Aorta (tissue), 5 donors: ENCODE measurements at places on chromosomes 2 and 18. TPM values are rescaled to one million over a fixed set of nuclear protein-coding genes. Genes with fewer than 3 reads are reported as not detected.
A peak's percentile ranks its signal among the peaks of the same experiment; 100 is the strongest.

DNA sequence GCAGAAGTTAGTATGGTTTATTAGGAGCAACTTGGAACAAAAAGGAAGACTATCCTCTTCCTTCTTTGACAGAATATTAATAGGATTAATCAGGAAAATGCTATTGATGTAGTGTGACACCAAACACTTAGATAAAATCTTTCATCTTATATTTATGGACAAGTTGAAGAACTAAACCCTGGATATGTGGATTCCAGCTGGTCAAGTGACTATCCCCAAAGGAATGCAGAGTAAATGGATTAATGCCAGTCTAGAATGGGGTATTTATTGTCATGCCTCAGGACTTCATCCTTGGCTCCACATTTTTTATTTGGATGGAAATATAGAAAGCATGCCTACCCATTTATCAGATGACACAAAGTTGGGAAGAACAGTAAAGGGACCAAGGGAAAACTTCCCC lies 124.0 kb upstream of the TTC39C start:
- no peaks in the 10 kb centered on the region for H3K4me1 ChIP-seq
- no peak overlapping the region for H3K27ac ChIP-seq
- H3K27me3 ChIP-seq = no peaks in the 10 kb centered on the region
- DNase-seq = no peak

DNA sequence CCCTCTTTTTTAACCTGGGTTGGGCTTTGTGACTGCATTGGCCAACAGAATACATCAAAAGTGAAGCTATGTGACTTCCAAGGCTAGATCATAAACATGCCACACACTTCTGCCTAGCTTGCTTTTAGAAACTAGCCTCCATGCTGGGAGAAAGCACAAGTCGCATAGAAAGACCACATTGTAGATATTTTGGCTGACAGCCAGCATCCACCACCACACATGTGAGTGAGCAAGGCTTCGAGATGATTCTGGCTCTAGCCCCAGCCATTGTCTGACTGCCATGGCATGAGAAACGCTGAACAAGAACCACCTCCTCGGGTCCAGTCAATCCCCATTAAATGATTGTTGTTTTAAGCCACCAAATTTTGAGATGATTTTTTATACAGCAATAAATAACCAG lies 66.8 kb upstream of the STPG4 start:
- no peaks in the 10 kb centered on the region for H3K4me1 ChIP-seq
- DNase-seq = no peak
- no peak overlapping the region for H3K27ac ChIP-seq
- H3K4me3 ChIP-seq = no peak overlapping the region
- no peaks in the 10 kb centered on the region for H3K27me3 ChIP-seq

DNA sequence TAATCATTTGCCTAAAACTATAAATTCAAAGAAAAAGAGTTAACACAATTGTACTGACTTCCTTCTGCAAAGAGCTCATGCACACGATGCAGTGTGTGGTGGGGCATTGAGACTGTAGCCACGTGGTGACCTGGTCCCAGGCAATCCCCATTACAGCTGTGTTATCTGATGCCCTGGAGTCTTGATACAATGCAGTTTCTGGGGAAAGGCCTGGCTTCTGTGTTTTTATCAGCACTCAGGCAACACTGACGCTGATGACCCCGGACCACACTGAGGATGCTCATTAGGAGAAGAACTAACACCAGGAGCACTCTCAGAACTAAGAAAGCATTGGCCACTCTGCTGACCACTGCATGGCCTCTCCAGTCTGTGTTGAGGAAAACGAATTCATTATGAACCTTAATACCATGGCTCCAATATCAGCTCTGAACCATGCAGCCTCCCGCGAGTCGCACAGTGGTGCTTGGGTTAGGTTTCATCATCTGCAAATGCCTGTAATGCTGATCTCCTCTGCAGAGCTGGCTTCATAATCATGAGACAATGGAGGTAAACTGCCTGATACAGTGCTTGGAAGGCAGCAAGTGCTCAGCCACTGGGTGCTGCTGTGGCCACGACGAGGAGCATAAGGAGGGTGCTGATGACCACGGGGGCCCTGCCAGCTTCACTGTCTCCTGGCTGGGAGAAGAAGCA lies 218.5 kb downstream of the MYT1L start:
- H3K36me3 ChIP-seq = no peaks in the 10 kb centered on the region
- H3K27ac ChIP-seq = no peak overlapping the region
- no peak for DNase-seq
- no peak overlapping the region for H3K4me3 ChIP-seq
- H3K27me3 ChIP-seq = no peaks in the 10 kb centered on the region

DNA sequence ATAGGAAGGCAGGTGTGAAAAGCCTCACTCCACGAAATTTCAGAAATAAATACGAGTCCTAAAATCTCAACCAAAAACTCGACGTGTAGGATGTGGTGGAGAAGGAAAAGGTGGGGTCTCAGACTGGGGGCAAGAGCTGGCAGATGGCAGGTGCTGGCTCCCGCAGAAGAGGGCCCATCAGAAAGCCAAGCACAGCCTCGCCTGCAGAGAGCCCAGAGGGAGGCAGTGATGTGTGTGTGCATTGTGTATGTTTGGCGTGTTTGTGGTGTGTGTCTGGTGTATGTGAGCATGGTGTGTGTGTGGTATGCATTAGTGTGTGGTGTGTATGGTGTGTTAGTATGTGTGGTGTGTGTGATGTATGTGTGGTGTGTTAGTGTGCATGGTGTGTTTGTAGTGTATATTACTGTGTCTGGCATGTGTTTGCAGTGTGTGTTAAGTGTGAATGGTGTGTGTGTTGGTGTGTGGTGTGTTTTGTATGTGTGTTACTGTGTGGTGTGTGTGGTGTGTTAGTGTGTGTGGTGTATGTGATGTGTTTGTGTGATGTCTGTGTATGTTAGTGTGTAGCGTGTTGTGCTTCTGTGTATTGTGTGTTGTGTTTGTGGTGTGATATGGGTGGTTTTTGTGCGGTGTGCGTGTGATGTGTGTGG lies 116.5 kb downstream of the FAM168B start:
- no peak overlapping the region for H3K4me3 ChIP-seq
- no peaks in the 10 kb centered on the region for H3K27me3 ChIP-seq
- DNase-seq = no peak
- no peak overlapping the region for H3K27ac ChIP-seq

- no peaks in the 10 kb centered on the region for H3K4me1 ChIP-seq
- DNase-seq = no peak
Measured at GRCh38 chr2:71043531-71044407, 24.7 kb upstream of the NAGK start.

GRCh38 chr2:170224692-170225294 lies 46.8 kb downstream of the MYO3B start:
- H3K27me3 ChIP-seq = no peaks in the 10 kb centered on the region
- H3K27ac ChIP-seq = no peak overlapping the region
- no peaks in the 10 kb centered on the region for H3K36me3 ChIP-seq
- H3K4me1 ChIP-seq = no peaks in the 10 kb centered on the region

DNA sequence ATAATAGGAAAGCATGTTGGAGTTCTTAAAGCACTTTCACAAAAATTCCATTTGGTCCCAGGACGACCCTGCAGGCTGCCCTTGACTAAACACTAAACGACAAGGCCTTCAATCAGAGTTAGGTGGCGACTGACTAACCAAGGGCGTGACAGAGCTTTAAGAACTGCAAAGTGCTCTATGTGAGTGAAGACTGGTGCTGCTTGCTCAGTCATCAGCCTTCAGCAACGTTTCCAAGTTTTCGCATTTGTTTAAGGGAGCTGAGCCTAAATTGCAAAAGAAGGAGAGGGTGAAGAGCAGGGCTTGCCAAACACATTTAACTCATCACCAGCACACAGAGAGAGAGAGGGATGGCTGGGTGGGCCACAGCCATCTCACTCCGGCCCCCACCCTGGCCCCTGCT lies 204.7 kb upstream of the PID1 start:
- H3K27ac ChIP-seq = no peak overlapping the region
- DNase-seq = no peak
- H3K27me3 ChIP-seq = no peaks in the 10 kb centered on the region
- no peaks in the 10 kb centered on the region for H3K4me1 ChIP-seq

Gene SULT1C4
- 4.2 TPM for total RNA-seq

- H3K36me3 ChIP-seq = no peaks in the 10 kb centered on the region
- no peak for DNase-seq
- no peak overlapping the region for H3K27ac ChIP-seq
- H3K27me3 ChIP-seq = no peaks in the 10 kb centered on the region
- H3K4me1 ChIP-seq = no peaks in the 10 kb centered on the region
- no peak overlapping the region for H3K4me3 ChIP-seq
Measured at GRCh38 chr2:151344906-151345305, 12.5 kb upstream of the TNFAIP6 start.

Gene HTRA2
- 35.4 TPM for total RNA-seq

- H3K4me1 ChIP-seq = no peaks in the 10 kb centered on the region
- H3K27ac ChIP-seq = no peak overlapping the region
- no peak for DNase-seq
- no peaks in the 10 kb centered on the region for H3K27me3 ChIP-seq
- no peaks in the 10 kb centered on the region for H3K36me3 ChIP-seq
Measured at GRCh38 chr18:5496305-5496704, 47.5 kb downstream of the EPB41L3 start.

Gene ADGRF3
- total RNA-seq = 0.13 TPM

DNA sequence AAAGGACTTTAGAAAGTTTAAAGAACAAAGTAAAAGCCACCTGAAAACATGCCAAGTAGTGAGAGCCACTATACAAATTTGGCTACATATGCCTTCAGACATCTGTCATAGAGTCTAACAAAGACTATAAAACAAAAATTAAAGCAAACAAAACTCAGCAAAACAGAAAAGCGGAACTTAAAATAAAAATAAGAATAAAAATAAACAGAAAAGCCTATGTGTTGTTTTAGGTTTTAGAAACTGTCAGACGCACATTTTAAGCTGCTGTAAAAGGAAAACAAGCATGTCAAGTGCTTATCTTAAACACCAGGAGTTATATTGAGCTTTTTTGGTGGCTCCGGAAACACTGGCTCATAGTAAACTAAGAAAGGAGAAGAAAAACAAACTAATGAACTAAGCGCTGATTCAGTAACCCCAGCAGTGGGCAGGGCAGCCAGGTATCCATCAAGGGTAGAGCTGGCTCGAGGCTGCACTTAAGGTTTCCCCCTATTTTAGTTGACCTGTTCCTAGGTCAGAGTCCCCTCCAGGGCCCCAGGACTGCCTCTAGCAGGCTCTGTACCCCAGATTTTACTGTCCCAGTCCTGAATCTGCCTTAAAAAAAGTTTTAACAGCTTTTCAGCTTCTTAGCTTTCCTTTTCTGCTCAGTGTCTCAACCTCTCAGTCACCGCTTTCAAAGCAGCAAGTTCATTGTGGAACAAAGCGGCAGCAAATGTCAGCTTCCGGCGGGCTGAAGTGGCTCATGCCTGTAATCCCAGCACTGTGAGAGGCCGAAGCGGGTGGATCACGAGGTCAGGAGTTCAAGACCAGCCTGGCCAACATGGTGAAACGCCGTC lies 15.4 kb upstream of the RMC1 start:
- H3K4me3 ChIP-seq = peak overlapping the region; percentile 8
- no peaks in the 10 kb centered on the region for H3K27me3 ChIP-seq
- DNase-seq = peak; percentile 62

Gene ALPP
- not detected for total RNA-seq

- H3K36me3 ChIP-seq = peaks cover 3% of the 10 kb centered on the region
- no peak for DNase-seq
- H3K4me1 ChIP-seq = no peaks in the 10 kb centered on the region
- no peak overlapping the region for H3K4me3 ChIP-seq
Measured at GRCh38 chr2:120279708-120280107, 27.1 kb downstream of the RALB start.

GRCh38 chr18:51398104-51398503 lies 200.6 kb upstream of the MEX3C start:
- H3K27me3 ChIP-seq = no peaks in the 10 kb centered on the region
- H3K36me3 ChIP-seq = no peaks in the 10 kb centered on the region
- no peak for DNase-seq
- no peak overlapping the region for H3K4me3 ChIP-seq
- no peaks in the 10 kb centered on the region for H3K4me1 ChIP-seq

Gene UGT1A1
- not detected for total RNA-seq

DNA sequence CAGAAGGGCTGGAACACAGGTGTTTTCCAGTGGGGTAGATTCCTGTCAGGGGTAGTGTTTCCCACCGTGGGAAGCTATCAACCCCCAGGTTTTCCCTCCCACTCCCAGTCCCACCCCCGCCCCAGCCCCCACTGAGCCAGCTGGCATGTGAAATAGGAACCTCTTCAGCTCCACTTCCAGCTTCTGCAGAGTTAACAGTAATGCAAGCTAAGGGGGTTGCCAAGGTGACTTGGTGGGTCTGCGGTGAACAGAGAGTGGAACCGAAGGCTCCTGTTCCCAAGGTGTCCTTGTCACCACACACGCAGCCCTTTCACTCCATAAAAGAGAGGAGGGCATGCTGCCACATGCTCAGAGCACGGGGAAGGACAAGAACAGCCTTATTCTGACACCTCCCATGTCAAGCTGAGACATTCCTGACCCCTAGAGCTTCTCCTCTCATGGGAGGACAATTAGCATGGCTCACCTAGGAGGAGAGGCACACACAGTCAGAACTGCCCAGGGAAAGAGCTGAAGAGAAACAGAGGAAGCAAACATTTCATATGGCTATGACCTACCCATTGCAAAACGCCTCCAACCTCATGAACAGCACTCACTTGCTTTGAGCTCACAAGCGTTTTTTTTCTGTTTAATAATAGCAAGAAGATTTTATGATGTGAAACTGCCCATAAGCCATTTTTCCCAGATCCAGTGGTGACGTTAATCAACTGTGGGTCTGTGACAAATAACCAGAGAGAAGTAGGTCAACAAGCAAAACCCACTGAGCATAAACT lies 39.8 kb upstream of the TBC1D8 start:
- no peak overlapping the region for H3K4me3 ChIP-seq
- H3K27me3 ChIP-seq = no peaks in the 10 kb centered on the region
- no peaks in the 10 kb centered on the region for H3K4me1 ChIP-seq
- H3K36me3 ChIP-seq = no peaks in the 10 kb centered on the region
- no peak for DNase-seq

Gene MC2R
- total RNA-seq = not detected

Gene GREB1
- total RNA-seq = 8.6 TPM

Gene PTPRN
- total RNA-seq = not detected
